Stimulated activated CD4-positive, alpha-beta T cell treated with anti-CD3 and anti-CD28 coated beads, TNF-alpha, amount 100 ng/mL, for 4 hours (primary cell): ENCODE measurements at places on chromosomes 11 and 22.

DNA sequence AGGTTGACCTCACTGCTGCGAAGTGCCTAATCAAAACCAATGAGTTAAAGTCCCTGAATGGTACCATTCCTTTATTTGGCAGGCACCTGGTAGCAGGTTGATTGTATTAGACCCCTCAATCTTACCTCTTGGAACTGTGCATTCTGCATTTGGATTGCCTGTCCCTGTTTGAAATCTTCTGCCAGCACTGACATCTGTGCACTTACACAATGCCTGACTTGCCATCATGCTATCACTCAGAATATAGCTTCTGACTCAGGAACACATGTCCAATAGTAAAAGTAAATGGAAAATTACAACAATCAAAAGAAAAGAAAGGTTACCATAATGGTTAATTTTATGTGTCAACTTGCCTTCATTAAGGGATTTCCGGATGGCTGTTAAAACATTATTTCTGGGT is 366.0 kb upstream of the PDGFD start:
- no peak for DNase-seq

GRCh38 chr11:115653076-115653475 is 148.9 kb upstream of the CADM1 start:
- DNase-seq: no peak

DNA sequence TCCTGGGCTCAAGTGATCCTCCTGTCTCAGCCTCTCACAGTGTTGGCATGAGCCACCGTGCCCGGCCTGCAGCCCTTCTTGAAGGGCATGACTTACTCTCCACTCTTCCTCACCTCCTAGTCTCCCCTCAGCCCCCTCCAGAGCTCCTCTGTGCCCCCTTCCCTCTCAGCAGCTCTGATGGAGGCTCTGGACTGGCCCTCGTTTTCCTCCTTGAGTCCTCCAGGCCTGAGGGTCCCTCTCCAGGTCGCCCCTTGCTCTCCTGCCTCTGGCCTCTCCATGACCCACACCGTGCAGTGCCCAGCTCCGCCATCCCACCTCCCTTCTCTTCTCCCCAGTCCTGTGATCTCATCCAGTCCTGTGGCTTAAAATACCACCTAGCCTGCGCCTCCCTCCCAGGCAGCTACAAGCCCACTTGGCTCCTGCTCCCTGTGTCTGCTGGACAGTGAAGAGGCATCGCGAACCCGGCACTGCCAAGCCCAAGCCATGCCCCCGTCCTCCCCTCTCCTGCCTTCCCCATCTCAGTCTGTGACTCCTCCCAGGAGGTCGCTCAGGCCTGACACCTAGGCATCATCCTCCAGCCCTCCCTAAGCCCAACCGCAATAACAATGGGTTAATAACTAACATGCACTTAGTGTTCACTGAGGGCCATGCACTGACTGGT is 11.9 kb downstream of the KCNJ4 start:
- no peak for DNase-seq

GRCh38 chr11:94845622-94846021 is 77.5 kb downstream of the AMOTL1 start:
- DNase-seq: no peak

- no peak for DNase-seq
Observed at GRCh38 chr22:47367107-47367690, 604.7 kb downstream of the TBC1D22A start.

- DNase-seq: no peak
Observed at GRCh38 chr22:49964136-49965090, 3.8 kb downstream of the PIM3 start.

DNA sequence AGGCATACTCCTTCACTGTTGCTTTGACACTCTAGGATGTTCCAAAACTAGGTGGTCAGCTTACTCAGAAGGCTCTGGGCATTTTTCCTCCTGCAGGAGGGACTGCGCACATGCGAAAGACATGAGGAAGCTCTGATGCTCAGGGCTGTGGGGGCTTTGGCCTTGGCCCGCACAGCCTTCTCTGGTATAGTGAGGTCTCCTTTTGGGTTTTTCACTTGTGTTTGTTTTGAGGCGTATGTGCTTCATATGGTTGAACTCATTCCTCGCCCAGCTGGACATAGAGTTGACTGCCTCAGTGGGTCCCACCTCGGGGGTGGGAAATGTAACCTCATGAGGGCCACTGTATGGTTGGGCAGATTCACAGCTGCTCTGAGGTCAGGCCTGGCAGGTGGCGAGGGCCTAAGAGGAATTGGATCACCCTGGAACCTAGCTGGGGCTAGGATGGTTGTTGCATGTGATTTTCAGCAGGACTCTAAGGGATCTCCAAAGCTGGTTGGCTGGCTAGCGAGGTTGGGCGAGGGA is 63.7 kb downstream of the PTPRJ start:
- DNase-seq: no peak
